T-helper 17 cell (primary cell): ENCODE measurements at places on chromosomes 3 and 15.
A peak's percentile ranks its signal among the peaks of the same experiment; 100 is the strongest.

GRCh38 chr3:170301405-170301804 is 56.1 kb upstream of the SKIL start:
- DNase-seq = no peak

GRCh38 chr3:134833453-134834163 is 38.5 kb downstream of the EPHB1 start:
- DNase-seq = no peak

DNA sequence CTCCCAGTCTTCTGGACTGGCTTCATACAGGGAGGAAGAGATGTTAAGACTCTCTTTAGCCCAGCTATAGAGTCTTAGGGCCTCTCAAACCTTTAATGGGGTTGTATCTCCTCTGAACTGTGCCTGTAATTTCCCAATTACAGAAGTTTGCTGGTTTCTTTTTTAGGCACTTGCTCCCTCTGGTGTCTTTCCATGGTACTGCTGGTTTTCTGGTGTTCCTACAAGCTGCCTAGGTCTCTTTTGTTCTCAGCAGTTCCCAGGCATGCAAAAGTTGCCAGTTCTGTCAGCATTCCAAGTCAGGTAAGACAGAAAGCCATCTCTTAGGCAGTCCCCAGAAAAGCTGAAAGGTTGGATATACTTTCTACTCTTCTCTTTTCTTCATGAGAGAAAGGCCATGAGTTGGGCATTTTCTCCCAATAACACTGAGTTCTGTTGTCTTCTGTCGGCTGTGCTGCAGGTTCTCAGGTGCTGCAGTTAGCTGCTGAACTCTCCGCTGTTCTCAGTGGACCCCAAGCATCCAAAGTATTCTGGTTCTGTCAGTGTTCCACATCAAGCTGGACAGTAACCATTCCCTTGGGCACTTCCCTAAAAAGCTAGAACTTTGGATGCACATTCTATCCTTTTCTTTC is 54.4 kb upstream of the EHHADH start:
- DNase-seq = peak; percentile 24

DNA sequence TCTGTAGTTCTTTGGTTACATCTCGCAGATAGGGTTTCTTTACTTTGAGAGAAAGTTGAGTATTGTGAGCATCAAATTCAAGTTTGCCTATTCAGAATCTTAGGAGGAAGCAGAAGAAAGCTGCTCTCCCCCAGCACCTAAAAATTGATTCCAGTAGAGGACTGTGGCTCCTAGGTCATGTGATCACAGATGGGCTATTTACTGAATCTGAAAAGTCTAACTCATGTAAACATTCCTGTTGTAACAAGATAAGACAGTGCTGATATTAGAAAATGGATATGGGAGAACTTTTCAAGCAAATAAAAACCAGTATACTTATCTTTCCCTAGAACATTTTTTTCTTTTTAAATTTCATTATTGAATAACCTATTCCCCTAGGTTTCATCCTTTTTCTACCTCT is 308.4 kb upstream of the SLITRK3 start:
- no peak for DNase-seq

GRCh38 chr15:71484080-71484479 is 326.3 kb upstream of the NR2E3 start:
- DNase-seq = no peak

DNA sequence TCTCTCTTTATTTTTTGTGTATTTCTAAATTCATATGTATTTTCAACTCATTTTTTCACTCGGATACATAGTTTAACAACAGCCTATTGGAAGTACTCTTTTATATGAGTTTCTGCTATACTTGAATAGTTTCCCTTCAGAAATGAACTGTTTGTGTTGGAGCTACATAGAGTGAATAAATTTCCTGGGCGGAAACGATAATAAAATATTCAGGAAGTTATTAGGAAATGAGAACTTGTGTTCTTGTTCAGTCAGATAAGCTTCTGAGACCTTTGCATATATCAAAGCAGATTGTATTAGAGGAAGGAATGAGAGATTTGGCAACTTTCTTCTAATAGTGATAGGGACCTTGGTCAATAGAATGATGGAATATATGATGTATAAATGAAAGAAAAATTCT is 27.3 kb downstream of the NEO1 start:
- DNase-seq = no peak

GRCh38 chr15:59531066-59531675 is 80.4 kb upstream of the GCNT3 start:
- no peak for DNase-seq
